HS-27A (cell line): ENCODE measurements at places on chromosomes 13 and 19.

- no peak for DNase-seq
Observed at GRCh38 chr13:30323524-30323923, 16.2 kb upstream of the KATNAL1 start.

DNA sequence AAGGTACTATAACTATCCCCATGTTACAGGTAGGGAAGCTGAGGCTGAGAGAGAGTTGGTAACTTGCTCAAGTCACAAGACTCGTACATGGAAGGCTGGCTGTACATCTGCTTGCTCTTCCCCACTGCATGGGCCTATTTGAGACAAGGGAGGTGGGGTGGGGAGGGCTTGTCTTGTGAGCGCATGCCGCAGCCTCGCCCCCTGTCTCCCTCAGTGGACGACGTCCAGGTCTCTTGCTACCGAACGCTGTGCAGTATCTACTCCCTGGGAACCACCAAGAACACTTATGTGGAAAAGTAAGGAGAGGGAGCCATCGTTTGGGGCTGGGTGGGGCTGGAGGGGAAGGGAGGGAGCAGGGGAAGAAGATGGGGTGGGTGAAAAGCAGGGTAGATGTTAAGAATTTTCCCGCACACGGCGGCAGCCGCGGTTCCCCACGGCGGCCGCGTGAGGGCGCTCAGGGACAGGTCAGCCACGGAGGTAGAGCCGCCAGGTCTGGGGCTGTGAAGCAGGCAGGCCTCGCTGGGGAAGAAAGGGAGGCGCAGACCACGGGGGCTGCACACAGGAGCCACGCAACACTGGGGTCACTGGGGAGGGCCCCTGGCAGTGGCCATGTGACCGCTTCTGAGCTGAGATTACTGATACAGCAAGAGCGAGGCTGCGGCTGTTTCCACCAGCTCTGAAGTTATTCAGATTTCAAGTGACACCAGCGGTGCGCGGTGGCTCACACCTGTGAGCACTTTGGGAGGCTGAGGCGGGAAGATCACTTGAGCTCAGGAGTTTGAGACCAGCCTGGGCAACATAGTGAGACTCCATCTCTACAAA, 81.5 kb downstream of the RYR1 start:
- DNase-seq: peak; percentile 50

DNA sequence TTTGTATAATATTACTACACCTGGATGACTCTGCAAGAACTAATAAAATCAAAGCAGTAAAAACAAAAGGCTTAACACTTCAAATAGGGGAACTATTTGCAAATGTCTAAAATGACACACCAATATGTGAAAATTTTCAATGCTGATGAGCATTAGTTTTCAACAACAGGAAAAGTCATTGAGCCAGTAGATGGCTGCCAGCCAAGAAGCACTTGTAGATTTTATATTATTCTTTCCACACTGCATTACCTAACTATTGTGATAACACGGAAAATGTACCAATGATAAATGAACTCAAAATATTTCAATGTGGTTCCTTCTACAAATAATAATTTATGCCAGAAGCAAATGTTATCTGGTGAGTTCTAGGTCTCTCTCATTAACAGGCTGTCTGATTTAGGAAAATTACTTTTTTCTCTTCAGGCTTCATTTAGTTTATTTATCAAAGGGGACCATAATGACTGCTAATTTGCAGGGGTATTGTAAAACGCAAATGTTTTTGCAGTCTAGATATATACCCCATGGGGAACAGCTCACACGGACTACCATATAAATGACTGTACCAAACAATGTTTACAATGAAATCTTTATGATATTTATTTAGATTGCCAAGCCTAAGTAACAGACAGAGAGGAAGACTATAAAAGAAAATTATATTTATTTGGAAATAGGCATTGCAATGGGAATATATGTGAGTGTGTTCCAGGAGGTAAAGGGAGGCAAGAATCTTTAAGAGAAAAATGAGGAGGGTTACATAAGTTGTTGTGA, 407.8 kb downstream of the LIG4 start:
- no peak for DNase-seq

- DNase-seq: no peak
Observed at GRCh38 chr13:110000534-110001345, 214.4 kb upstream of the IRS2 start.

GRCh38 chr19:9914315-9915207, 21.8 kb downstream of the OLFM2 start:
- peak; percentile 36 for DNase-seq

- no peak for DNase-seq
Observed at GRCh38 chr19:18523841-18524240, 2.0 kb upstream of the ELL start.

- DNase-seq: no peak
Observed at GRCh38 chr19:22634450-22634827, 315 bp downstream of the ZNF492 start.

- no peak for DNase-seq
Observed at GRCh38 chr13:27541386-27541785, 78.9 kb downstream of the LNX2 start.

DNA sequence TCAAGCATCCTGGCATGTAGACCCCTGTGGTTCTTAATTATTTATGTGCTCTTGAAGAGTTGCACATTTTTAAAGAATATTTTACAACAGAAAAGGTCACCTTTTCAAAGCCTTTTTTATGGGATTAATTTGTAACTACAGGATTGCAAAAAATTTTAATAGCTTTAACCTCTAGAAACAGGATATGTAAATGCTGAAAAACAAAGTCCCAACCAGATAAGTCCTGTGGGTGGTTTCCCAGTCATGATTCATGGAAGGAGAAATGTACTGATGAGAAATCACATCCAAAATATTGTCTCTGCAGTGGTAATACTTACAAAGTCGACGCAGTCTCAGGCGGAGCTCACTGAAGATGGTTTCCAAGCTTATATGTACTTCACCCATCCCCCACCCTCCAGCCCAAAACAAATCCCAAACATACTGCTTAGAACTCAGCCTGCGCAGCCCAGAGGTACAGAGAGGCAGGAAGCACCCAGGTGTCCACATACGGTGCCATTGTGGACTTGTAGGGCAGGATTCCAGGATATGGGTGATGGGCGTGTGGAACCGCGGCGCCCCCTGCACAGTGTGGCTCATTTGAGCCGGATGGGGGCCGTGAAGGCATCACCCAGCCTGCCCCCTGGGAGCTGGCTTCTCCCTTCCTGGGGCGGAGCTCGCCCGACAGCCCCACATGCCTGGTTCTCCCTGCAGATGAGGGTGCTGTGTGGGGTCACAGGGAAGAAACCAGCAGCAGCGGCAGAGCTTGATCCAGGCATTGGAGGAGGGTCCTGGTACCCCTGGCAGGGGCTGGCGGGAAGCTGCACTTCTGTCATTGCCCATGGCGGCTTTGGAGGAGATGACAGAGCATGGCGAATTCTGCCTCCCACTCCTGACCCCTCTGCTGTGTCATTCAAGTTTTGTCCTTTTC, 101.2 kb downstream of the ATP11A start:
- DNase-seq: no peak

GRCh38 chr19:53915000-53915399, 5.9 kb downstream of the CACNG7 start:
- DNase-seq: no peak

DNA sequence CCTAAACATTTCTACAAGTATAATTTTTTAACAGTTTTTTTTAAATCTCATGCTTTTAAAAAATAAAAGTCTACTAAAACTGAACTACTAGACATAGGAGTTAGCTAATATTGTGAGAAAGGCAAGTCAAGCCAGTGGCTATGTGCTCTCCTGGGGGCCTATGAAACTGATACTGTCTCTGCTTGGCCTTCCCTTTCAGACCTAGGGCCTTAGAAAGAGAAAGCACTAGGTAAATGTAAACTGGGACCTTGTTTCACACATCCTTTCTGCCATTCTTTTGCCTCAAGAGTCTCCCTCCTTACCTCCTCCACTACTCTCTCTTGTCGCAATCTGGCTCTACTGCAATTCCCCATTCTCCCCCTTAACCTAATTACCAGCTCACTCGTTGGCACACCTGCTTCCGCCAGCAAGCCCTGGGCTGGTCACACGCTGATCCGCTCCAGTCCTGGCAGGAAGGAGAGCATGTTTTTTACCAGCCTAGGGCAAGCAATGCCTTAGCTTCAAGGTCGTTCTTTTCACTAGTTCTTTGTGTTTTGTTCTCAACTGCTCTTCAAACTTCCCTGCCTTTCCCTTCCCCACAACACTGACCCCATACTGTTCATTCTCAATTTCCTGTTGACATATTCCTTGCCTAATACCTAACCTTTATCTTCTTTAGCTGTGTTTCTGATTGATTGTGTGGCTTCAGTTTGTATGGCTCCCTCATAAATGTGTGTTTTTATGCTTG, 23.1 kb downstream of the TBC1D4 start:
- DNase-seq: no peak

- no peak for DNase-seq
Observed at GRCh38 chr13:20990910-20991525, 70.4 kb downstream of the LATS2 start.

GRCh38 chr13:32661685-32662084, 75.4 kb downstream of the PDS5B start:
- no peak for DNase-seq

DNA sequence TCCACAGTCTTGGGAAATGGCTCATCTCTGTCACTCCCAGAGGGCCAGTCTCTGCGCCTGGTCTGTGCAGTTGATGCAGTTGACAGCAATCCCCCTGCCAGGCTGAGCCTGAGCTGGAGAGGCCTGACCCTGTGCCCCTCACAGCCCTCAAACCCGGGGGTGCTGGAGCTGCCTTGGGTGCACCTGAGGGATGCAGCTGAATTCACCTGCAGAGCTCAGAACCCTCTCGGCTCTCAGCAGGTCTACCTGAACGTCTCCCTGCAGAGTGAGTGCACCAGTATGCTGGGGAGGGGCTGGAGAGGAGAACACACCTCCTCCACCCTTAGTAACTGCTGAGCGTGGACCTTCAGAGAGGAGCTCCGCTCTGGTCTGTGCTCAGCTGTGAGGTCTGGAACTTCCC, 2.3 kb downstream of the SIGLEC9 start:
- no peak for DNase-seq

- DNase-seq: no peak
Observed at GRCh38 chr19:32289566-32290210, 55.7 kb upstream of the ZNF507 start.

DNA sequence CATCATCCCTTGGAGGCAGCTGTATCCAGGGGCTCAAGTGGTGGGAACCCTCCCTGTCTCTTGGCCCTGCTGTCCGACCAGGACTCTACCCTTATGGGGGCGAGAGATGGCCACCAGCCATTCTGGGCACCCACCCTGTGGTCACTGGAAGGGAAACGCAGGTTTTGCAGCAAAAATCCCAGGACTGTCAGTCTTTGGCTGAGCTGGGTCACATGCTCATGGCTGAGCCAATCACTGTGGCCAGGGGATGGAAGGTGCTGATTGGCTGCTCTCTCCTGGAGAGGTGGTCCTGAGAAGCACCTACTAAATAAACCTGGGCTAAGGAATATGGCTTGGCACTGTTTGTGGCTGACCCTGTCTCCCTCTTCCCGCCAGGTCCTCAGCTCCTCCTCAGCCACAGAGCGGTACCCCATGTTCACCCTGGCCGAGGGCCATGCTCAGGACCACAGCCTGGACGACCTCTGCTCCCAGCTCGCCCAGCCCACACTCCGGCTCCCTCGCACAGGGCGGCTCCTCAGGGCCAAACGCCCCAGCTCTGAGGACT, 8.9 kb downstream of the ATG4D start:
- DNase-seq: no peak

GRCh38 chr19:46386151-46386550, 27.2 kb downstream of the CCDC8 start:
- no peak for DNase-seq

DNA sequence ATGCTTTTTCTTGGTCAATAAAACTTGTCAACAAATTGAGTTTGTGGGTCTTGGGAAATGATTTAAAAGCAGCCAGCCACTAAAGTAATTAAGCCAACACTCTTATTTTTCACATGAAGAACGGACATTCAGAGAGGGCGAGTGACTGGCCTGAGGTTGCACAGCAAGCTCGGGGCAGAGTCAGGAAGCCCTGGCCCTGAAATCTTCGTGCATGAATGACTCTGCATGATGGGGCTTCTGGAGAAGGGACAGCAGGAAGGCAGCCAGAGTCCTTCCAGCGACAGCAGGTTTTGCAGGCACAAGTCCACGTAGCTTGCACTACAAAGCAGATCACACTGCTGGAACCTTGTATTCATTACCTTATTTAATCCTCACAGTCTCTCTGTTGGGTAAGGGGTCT, 232.5 kb downstream of the ZNF536 start:
- DNase-seq: no peak
